ENCODE measurements at places on chromosomes 7 and 10.
A peak's percentile ranks its signal among the peaks of the same experiment; 100 is the strongest.

- no peak for DNase-seq
These were observed 119.8 kb downstream of the SLC25A13 start for GRCh38 chr7:96202102-96202501.

DNA sequence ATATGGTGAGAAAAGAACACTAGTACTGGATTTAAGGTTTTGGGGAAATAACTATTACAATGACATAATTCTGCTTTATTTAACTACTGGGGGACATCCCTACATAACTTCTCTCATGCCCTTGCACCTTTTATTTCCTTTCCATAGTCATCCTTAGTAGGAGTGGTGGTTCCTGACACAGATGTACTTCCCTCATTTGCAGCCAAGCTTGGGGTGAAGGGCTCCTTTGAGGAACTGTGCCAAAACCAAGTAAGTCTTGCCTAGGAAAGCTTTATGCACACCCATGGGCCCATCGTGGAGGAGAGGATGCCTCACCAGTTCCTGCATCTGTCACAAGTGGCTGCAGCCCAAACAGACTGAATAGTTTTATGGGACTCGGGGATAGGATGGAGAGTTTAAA is 20.6 kb downstream of the ZDHHC6 start:
- DNase-seq: no peak

- peak; percentile 57 for DNase-seq
These were observed at the start of gene HTR7 for GRCh38 chr10:90857635-90858460. Gene HTR7, minus strand, starts transcription at chr10:90858039. Its CDS starts 368 bp downstream, at chr10:90857671.

DNA sequence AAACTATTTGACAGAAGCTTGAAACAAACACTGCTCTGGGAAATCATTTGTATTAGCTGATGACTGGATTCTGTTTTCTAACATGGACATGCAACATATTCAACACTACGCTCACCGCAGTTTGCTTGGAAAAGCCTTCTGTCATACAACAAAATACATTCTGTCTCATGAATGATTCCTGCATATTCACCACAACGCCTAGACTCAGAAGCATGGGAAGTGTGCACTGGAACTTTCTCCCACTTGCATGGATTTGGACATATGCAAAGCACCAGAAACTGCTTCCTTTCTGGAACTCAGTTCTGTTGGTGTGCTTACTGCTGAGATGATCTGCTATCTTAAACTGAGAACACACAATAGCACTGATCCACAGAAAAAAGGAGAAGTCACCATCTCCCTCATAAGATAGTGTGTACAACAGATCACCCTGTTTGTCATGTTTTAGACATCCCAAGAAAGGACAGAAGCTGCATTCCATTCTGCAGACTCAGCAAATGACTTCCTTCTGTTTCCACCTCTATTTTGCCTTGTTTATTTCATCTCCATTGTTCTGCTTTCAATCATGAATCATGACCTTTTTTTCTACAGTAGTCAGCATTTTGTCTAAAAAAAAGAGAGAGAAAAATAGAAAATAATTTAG is 115.8 kb downstream of the HTR7 start:
- DNase-seq: peak; percentile 51

GRCh38 chr7:50505553-50506210 is 55.5 kb upstream of the FIGNL1 start:
- DNase-seq: no peak

DNA sequence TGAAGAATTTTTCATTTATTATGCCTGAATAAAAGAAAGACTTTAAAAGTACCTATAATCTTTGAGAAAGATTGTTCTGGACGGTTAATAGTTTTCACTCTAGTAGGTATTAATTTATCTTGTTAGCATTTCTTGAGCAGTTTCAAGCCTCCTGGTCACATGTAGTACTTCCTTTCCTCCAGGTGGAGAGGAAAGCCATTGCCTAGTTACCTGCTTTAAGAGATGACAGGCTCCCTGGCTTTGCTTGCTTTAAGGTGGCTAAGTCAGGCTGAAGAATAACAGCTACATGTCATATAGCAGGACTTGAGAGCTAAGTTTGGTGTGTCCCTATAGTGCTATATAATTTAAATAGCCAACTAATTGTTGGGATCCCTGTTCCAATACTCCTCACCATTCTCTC is 160.2 kb downstream of the CDK14 start:
- no peak for DNase-seq

DNA sequence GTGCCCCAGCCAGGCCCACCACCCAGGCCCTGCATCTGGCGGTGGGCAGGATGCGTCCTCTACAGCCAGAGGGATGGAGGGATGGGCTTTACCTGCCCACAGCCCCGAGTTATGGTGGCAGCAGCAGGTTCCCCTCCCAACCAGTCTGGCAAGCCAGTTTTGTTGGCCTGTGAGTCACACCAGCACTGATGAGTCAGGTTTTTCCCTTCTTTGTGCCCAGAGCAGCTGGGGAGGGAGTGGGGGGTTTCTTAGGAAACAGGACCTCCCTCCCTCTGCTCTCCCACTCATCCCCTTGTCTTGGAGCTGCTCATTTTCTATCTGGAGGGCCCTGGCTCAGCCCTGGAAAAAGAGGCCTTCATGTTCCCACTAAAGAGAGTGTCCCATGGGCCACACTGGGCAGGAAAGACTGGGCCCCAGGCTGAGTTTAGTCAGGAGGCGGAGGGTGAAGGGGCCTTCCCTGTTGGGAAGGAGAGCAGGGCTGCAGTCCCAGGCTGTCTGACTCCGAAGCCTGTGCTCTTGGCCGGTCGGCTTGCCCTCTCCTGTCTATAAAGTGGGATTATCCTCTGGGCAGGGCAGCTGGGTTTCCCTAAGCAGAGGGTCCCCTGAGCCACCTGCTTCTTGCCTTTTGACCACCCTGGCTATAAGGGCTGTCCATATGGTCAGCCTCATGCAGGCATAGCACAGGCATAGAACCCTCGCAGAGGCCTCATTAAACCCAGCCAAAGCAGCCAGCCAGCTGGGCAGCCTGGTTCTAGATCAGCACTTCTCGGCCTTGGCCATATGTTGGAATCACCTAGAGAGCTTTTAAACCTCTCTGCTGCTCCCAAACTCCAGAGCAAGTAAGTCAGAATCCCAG is 30.2 kb upstream of the ANKRD2 start:
- DNase-seq: peak; percentile 86

DNA sequence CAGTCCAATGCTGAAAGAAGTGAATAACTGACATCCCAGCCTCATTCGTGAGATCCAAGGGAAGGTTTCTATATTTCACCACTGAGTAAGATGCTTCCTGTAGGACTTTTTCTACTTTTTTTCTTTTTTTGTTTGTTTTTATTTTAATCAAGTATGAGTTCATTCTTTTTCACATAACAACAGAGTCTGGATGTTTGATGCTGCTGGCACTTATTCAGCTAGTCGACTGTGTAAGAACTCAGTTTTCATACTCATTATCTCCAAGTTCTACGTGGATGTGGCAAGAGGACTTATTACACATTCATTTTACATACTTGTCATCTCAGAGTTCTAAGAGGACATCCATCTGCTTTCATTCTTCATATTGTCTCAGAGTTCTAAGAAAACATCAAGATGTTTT is 86.9 kb downstream of the CPXM2 start:
- DNase-seq: peak; percentile 24

DNA sequence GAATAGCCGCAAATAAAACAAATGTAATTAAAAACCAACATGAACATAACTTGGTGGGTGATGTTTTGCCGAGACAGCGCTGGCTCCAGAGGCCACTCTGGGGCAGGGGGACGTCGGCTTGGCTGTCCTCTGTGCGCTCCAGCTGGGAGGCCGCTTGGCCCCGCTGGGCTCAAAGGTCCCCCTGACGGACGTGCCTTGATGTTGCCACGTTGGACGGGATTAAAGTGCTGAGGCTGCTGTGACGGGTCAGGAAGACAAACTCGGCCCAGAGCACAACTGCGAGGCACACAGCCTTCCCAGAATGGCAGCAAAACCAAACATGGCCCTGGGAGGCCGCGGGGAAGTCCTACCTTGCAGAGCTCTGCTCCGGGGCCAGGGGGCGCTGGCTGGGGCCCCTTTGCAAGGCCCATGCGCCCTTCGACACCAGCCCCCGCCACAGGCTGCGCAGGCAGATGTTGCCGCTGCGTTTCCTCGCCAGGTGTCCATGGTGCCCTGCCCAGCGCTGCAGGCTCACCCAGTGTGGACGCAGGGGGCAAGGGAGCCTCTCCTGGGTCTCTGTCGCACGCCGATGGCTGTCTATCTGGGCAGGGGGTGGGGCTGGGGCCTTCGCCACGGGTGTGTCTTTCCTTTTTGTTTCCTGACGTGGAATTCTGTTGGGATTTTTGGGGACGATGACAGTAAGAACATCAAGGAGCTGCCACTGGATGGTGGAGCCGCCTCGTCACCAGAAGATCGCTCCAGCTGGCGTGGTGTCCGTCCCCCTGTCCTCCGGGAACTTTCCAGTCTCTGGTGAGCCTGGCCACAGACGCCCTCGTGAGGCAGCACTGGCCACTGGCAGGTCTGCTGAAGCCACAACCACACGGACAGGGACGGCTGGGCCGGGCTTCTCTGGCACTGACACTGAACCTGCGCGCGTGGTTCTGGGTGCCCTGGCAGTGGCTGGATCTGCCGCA is 99.6 kb upstream of the DIP2C start:
- DNase-seq: peak; percentile 92

- DNase-seq: no peak
These were observed 1106.8 kb upstream of the LRRTM3 start for GRCh38 chr10:65818990-65819389.

DNA sequence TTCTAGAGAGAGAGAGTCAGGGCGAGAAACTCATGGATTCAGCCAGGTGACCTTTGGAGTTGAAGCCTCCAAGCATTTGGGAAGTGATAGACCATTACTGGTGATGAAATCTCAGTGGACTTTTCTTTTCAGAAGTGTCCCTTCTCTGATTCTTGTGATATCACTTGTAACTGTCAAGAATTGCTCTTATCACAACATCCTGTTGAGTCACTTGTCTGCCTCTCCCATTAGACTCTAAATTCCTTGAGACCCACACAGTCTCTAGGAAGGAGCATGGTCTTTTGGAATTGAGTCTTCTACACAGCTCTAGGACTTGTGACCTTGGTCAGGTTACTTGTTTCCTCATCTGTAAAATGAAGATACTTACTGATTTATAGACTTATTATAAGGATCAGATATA is 81.0 kb downstream of the CFAP58 start:
- DNase-seq: no peak
